Hematopoietic multipotent progenitor cell treated with erythropoietin and hydrocortisone succinate and interleukin-3 and kit ligand, for 6 days (in vitro differentiated cells): ENCODE measurements at places on chromosomes 12 and 14.

DNA sequence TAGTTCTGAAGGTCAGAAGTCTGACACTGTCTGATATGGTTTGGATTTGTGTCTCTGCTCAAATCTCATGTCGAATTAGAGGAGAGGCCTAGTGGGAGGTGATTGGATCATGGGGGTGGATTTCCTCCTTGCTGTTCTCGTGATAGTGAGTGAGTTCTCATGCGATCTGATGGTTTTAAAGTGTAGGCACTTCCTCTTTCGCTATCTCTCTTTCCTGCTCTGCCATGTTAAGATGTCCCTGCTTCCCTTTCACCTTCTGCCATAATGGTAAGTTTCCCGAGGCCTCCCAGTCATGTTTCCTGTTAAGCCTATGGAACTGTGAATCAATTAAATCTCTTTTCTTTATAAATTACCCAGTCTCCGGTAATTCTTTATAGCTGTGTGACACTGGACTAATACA is 84.1 kb upstream of the TMTC1 start:
- DNase-seq, result no peak

GRCh38 chr12:8832500-8832899 is 10.1 kb downstream of the A2ML1 start:
- no peak for DNase-seq

GRCh38 chr12:124913474-124914391 is 717 bp downstream of the UBC start:
- DNase-seq, result peak; percentile 95

DNA sequence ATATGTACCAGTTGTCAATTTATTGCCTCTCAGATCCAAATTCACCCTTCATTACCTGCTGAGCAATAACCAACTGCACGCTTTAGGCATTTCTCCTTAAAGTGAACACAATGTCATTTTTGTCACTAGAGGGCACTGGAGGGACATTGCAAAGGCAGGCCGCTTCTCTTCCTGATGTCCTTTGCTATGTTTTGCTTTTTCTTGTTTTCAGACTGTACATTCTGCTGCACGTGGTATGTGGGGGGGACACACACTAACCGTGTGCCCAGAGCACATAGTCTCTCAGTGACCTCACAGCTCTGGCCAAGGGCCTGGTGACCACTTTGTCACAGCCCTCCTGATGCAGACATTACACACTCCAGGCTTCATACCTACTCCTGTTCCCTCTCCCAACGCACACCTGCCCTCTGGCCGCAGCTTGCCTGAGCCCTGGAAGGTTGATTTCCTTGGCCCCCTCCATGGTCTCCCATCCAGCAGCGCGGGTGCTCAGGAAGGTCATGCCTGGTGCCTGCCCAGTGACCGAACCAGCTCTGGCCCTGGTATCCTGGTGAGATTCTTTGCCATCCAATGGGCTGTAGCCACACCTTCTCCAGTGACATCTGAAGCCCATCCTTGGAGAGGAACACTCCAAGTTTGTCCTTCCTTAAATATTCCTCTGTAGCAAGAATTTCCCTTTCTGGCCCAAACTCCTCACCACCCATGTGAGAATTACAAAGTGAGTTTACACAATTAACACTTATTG is 39.9 kb downstream of the MYO1H start:
- DNase-seq, result peak; percentile 73

DNA sequence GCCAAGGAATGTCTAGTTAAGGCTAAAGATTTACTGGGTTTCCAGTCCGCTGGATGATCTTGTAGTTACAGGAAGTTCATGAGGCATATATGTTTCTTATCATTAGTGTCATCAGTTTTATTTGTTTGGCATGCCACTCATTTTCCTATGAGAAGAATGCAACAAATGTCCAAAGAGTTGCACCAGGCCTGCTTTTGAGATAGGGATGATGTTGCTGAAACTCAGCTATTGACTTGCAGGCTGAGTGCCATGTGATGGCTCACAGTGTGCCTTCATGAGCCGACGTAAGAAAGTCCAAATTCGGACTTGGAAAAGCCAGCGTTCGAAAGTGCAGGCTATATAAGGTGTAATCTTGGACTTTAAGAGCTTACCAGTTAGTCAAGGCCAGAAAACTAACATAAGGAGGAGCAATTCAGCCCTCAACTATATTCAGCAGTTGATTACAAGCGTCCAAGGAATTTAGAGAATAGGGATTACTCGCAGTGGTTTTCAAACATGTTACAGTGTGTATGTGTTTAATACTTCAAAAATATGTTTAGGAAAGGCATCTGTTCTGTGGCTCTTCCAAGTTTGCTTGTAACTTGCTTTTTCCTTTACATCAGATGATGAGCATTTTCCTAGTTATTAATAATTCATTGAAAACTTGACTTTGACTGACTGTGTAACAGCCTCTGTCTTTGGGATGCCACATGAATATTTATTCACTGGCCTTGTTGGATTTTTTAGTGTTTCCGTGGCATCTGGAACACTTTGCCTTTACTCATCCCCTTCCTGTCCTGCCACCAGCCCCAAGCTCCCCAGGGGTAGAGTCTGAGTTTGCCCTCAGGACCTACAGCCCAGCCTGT is 101.3 kb downstream of the LGMN start:
- DNase-seq, result no peak

GRCh38 chr12:53989227-53990113 is 4.5 kb downstream of the HOXC10 start:
- peak; percentile 75 for DNase-seq

GRCh38 chr14:84236290-84236689 is 1293.7 kb upstream of the FLRT2 start:
- DNase-seq, result no peak

- no peak for DNase-seq
These were observed 42.1 kb downstream of the FOXN3 start for GRCh38 chr14:89374908-89375307.

DNA sequence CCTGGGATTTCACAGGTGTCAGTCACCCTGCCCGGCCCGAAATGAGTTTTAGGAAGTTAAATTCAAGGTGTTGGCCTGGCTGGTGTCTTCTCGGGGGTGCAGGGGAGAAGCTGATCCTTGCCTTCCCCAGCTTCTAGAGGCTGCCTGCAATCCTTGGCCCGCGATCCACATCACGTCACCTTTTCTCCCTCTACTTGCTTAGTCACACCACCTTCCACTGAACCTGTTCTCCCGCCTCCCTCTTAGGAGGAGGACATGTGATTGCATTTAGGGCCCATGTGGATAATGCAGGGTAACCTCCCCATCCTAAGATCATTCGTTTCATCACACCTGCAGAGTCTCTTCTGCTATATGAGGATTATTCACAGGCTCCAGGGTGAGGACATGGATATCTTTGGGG is 25.4 kb upstream of the ATXN2 start:
- DNase-seq, result no peak

DNA sequence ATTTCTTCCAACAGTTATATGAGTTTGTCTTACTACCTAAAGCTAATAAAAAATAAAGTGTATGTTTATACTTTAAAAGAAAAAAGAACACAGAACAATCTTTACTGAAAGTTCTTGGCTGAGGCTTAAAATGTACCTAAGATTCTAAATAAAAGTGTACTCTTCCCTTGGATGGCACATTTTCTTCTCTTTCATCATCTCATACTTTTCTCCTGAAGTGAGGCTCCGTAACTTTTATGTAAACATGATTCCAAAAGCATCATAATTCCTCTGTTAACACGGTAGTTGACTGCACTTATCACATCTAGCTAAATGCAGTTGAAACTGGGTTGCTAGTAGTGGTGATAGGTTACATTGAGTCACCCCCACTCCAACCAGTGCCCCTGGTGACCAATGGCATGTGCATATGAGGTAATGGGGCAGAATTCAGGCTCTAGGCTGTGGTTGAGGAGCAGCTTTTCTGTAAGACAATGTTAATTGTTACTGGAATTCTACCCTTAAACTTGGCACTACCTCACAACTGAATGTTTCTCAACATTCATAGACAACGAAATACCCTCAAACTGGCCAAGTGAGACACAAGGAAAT is 38.4 kb downstream of the WASHC3 start:
- DNase-seq, result no peak

DNA sequence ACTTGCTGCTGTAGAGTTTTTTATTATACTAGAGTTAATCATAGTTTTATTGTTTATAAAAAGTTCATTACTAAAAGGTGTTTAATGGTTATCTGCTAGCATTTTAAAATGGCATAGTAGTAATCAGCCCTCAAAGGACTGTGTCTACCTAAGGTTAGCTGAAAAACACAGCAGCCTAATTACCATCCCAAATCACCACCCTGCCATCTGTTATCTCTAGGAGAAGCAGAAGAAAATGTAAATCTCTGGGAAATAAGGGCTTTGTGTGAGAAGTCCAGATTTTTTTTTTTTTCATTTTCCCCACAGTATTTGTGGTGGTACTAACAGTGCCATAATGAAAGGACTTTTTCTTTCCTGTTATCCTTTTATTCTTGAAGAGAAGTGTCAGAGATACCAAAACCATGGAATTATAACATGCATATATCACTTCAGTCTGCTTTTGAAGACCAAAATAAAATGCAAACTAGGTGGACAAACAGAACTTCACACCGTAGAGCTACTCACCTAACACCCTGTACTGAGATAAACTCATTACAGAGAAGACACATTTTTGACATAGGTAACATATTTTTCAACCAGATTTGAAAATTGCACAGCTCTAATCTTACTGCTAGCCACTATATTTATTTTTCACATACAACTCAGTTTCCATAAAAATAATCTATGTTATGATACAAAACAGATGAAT is 876.2 kb downstream of the C12orf50 start:
- no peak for DNase-seq

DNA sequence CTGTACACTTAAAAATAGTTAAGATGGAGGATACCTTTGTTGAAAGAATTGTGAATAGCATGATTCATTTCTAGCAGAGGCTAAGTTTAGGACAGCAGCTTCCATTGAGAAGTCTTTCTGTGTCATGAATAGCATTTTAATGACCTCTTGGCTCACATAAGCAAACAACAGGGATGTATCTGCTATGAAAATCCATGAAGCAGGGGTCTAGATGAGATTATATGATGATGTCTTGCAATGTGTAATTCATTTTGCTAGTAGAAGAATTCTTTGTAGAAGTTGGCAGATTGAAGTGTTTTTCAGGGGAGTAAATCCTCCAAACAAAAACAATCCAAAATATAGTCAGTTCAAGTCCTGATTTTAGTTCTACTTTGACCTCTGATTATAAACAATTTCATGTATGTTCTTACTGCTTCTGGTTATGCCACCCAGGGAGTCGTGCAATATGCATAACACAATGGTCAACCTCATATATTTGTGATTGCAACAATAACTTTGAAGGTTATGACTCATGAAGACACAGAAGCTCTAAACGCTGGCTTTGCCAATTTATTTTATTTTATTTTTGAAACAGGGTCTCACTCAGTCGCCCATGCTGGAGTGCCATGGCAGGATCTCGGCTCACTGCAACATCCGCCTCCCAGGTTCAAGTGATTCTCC is 6.9 kb upstream of the RD3L start:
- no peak for DNase-seq

GRCh38 chr12:106580671-106581508 is 1.9 kb upstream of the RFX4 start:
- DNase-seq, result no peak

GRCh38 chr12:57124261-57124877 is 3.9 kb upstream of the LRP1 start:
- DNase-seq, result peak; percentile 90

DNA sequence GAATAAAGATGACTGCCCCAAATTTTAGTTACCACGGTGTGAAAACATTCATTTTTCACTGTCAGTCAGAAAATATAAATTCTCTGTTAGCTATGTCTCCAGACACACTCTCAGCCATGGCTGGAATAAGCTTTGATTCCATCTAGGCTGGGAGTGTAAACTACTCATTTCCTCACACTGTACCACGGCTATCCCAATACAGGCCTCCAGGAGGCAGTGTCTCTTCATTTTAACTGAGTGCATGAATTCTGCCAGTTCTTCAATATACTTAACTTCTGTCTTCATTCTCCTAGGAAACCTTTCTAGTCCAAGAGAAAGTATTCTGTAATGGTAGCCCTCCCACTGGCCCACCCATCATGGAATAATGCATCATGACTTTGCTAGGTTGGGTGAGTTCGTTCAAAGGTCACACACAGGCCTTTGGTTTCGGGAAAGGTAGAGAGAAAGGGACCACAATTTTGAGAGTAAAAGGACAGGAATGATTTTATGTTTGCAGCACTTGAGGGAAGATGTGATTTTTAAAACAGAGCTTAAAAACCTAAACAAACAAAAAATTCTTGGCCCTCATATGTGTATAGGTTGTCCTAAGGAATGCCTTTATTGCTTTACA is 381.1 kb downstream of the SEC23A start:
- DNase-seq, result peak; percentile 72

GRCh38 chr12:5447320-5447719 is 15.4 kb downstream of the NTF3 start:
- DNase-seq, result no peak

DNA sequence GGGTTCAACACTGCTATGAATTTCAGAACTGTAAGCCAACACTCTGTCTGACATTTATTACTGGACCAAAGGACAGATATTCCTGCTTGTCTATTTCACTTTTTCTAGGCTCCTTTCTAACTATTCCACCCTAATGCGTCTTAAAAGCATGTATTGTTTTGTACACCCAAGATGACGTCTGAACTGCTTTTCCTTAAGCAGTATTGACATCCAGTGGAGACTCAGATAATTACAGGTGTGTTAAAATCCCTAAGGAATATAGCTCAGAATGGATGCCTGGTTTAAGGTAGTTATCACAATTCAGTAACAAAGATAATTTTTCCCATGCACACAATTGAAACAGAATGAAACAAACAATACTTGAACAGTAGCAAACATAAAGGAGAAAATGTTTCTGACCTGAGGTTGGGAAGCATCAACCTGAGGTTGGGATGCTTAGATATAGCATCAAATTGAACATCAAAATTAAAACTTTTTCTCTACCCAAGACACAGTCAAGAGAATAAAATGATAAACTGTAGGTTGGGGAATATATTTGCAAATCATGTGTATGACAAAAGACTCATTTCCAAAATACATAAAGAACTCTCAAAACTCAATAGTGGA is 93.7 kb upstream of the PTPRR start:
- no peak for DNase-seq

DNA sequence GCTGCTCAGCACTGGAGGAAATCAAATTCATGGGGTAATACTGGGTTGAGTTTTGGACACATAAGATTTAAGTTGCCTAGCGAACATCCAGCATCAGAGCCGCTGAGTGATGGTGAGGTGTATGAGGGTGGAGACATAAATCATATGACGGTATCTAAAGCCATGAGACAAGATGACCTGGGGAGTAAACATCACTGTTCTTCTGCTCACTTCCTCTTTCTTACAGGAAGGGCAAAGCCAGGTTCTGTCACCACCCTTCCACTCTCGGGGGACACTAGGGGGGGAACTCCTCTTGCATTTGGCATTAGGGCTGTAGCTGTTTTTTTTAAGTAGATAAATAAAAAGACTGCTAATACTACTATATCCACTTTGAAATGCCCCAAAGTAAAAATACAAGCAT is 24.0 kb downstream of the PRDM4 start:
- peak; percentile 63 for DNase-seq

- DNase-seq, result peak; percentile 84
These were observed 73.6 kb upstream of the ELK3 start for GRCh38 chr12:96120359-96121100.

DNA sequence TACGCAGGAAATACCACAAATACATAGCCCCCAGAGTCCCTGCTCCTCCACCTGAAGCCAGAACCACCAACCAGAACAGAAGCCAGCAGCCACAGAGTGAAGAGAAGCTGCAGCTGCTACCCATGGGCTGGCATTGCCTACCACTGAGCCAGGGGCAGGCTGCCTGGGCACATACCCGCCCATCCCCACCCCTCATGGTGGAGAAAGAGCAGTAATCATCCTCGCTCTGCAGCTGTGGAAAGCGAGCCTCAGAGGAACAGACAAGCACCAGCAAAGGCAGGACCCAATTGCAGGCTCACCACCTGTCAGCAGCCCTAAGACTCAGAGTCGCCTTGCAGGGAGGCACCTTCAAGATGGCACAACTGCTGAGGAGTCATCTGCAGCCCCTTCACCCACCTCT is 11.2 kb upstream of the CD9 start:
- no peak for DNase-seq
